GM19239 (cell line): ENCODE measurements at places on chromosomes 16 and 17.

DNA sequence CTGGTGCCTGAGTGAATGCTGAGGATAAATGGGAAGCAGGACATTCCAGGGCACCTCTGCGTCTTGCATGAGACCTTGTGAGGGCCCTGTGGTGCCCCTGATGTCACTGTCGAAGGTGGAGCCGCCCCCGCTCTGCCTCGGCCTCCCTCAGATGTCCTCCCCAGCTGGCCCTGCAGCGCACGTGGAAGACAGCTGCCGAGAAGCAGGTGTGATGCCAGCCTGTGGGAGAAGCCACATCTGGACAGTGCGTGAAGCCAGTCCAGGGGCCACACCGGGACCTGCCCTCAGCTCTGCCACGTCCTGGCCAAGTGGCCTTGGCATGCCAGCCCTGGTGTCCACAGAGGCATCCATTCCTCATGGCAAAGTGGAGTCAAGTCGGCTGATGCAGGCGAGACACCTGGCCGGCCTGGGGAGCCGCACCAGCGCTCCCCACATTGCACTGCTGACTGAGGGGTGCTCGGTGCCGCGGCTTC lies 21.6 kb upstream of the METRNL start:
- no peak for DNase-seq

DNA sequence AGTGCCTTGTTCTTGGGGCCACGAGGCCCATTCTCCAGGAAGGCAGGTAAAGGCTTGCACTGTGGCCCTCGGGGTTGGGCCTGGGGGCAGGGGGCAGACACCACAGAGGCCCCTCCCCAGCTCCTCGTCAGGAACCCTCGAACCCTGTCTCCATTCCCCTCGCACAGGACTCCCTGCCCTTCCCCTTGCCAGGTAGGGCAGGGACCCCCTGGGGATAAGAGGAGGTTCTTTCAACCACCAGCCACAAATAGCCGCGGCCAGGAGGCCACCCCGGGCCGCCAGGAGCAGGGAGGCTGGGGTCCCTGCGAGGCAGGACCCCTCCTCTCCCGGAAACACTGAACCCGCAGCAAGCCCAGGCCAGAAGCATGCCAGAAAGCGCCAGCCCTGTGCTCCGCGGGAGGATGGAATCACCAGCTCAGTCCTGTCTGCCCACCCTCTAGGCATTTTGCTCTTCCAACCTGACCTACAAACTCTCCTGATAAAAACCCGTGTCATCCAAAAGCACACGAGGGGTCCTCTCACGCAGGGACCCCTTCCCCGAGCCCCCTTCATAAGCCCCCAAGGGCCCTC lies 45.6 kb downstream of the SLC47A1 start:
- no peak for DNase-seq

- DNase-seq = no peak
Measured at GRCh38 chr17:61647047-61647446, 56.0 kb upstream of the NACA2 start.

DNA sequence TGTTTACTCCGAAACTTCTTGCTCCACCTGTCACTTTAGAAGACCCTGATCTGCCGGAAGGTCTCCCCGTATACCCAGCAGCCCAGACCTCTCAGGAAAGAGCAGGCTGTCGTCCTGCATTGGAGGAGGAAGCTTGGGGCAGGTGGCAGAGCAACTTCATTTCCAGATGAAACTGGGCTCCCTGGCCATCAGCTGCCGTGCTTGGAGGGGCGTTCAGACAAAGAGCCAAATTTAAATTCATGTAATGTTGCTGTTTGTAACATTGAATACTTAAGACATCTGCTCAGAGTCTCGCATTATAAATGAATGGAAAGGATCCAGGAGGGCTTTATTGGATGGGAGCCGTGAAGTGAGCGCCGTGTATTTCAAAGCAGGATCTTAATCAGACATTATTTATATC lies 628.5 kb downstream of the MAF start:
- DNase-seq = no peak

- no peak for DNase-seq
Measured at GRCh38 chr17:9028202-9028987, 7.1 kb downstream of the NTN1 start.

GRCh38 chr17:16419074-16419928 lies 3.9 kb downstream of the TRPV2 start:
- no peak for DNase-seq

DNA sequence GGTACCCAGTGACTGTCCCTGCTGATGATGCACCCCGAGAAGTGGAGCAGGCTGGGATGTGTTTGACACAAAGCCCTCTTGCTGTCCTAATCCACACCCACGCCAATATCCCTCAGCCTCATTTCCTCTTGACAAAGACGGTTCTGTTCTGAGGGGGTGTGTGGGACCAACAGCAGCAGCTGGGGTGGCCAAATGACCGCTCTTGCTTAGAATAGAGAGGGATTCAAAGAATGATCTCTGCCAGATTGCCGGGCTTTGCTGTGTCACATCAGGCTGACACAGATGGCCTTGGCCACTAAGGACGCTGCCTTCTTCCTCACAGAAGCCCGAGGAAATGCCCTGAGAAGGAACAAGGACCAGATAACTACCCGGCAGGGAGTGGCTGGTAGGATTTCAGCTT lies 250.7 kb downstream of the NTN1 start:
- DNase-seq = no peak

DNA sequence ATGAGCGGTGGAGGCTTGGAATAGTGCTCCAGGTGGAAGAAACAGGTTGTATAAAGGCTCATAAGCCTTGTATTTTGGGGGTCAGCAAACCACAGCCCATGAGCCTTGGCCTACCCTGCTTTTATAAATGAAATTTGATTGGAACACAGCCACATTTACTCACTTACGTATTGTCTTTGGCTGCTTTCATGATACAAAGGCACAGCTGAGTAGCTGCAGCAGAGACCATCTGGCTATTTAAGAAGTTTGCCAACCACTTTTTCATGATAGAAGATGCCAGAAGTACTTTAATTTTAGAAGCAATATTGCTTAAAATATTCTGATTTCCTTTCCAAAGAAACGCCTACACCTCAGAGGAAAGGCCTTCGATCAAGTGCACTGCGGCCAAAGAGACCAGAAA lies 73.8 kb downstream of the C17orf58 start:
- DNase-seq = no peak

- no peak for DNase-seq
Measured at GRCh38 chr16:24141466-24141865, 114.7 kb upstream of the CACNG3 start.

DNA sequence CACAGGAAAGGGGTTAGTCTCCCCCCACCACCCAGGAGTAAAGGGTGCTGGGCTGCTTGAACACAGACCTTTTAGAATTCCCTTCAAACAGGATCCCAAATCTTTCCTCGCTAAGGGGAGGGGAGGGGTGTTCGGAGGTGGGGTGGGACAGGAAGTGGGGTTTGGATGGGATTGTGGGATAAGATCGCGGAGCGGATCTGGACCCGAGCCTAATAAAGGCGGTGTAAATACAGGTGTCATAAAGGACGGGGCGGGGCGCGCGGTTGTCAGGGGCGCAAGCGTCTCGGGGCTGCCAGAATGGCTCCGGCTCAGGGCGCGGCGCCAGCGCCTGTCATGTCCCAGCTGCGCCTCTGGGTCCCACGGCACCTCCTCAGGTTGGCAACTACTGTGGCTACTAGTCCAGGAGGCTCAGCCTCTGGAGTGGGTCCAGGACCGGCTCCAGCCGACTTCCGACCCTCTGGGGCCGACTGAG lies 59.8 kb upstream of the FBXO47 start:
- DNase-seq = no peak

DNA sequence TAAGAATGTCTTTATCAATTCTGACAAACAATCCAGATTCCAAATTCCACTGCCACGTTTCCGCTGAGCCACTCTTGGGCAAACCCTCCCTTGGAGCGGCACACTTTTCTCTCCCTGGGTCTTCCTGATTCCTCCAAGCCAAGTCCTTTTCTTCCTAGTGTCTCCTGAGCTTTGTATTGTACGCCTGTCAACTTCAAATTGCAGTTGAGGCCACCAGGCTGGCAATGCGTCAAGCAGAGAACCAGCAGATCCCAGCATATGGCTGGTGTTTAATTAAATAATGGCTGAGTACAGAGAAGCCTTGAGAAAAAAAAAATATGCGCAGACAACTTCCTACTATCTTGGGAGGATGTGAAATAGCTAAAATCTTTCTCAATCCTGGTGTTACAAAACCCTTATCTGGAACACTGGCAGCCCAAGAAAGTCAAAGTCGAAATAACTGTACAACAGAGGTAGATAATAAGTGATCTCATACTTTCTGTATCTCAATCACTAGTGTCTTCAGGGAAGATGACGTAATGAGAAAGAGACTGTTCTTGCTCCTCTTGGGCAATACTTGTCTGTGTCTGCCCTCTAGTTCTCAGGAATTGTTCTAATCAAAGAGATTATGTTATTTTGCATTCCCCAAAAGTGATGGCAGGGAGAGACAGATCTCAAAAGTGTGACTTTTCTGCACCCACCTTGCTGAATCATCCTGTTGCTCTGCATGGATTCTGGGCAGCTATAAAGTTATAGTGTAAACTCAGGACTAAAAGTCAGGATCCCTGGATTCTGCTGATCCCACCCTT lies 15.0 kb downstream of the SMIM36 start:
- no peak for DNase-seq

DNA sequence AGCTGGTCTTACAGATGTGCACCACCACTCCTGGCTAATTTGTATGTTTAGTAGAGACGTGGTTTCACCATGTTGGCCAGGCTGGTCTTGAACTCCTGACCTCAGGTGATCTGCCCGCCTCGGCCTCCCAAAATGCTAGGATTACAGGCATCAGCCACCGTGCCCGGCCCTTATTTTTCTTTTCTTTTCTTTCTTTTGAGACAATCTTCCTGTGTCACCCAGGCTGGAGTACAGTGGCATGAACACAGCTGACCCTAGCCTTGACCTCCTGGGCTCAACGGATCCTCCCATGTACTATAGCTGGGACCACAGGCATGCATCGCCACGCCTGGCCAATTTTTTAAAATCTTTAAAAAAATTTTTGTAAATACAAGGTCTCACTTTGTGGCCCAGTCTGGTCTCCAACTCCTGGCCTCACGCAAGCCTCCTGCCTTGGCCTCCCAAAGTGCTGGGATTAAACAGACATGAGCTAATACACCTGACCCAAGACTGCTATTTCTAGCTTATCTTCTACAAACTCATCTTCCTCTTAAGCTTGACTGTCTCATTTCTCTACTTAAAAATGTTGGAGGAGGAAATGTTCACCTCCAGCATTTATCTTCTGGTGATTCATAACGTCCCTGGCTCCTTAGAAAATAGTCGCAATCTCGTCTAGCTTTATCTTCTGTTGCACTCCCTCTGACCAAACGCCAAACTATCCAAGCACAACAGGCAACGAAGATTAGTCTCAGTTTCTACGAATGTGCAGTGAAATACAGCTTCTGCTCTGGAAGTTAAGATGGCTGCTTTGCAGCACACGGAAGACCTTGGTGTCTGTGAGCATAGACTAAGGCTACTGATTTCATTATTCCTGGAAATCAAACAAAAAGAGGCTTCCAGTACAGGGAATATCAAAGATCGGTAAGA lies 8.2 kb upstream of the TMEM94 start:
- DNase-seq = no peak

DNA sequence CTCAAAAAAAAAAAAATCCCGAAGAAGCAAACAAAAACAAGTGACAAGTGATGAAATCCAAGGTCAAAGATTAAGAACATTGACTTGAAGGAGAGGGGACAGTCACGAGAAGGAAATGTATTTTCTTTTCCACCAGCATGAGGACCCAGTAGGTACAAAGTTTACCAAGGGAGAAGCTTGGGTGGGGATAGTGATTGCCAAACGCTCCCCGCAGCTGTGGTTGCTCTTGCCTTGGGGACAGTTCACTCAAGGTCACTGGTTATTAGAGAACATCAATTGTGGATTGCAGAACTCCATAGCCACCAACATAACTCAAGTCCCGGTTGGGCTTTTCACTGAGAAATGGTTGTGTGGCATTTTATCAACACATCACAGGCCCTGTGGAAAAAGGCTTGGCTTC lies 27.0 kb downstream of the RSL1D1 start:
- no peak for DNase-seq

DNA sequence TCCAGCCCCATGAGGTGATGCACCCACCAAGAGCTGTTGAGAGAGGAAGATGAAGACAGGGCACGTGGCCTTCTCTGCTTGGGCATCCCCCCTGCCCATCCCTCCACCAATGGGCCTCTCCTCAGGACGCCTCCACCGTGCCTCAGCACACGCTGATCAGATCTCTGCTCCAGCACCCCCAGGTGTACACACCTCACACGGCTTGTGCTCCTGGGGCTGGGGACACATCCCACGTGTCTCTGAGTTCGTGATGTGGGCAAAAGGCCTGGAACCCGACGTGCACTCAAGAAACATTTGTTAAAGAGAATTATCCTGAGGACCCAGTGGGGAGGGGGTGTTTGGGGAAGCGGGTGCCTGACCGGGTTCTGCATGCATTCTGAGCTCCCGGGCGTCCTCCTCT lies 55.3 kb downstream of the MGAT5B start:
- no peak for DNase-seq

DNA sequence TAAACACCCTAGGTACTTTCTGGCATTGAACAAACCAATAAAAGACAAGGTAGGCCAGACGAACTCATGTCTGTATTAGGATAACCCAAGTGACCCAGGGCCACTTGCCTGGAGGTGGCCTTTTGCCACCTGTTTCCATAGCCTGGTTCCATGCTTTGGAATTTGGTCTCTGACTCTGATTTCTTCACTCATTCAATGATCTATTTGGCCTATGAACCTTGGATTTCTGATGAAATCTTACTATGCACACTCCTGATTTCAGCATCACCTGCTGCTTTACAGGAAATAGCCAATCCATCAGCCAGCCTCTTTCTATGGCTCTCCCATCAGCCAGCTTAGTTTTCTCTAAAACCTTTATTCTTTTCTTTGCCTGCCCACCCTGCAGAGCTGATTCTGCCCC lies 142.8 kb upstream of the PSMD7 start:
- no peak for DNase-seq

DNA sequence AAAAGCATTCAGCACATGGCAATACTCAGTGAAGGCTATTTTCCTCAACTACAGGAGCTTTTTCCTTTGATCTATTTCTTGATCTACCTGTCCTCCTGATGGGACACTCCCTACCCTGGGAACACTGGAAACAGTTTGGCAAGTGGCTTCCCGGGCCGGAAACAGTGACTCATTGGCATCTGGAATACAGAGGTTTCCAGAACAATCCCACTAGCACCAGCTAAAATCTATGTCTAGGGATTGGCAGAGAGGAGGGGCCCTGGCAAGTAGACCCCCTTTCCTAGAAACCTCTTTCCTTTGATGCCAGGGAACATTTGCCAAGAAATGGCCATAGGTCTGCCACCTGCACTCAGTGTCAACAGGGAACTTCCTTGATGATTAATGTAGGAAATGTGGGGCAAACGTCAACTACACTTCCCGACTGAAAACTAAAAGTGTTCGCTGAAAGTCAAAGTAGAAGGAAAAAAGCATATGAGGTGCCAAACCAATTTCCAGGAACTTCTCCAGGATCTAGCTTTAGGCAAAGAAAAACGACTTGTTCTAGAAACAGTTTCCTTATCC lies 30.4 kb upstream of the FBXW10B start:
- DNase-seq = no peak

- DNase-seq = peak; percentile 83
Measured at GRCh38 chr17:17440010-17440843, 36.6 kb upstream of the MED9 start.
